Omental fat pad (tissue), 4 donors: ENCODE measurements at places on chromosomes 1 and 21. TPM values are rescaled to one million over a fixed set of nuclear protein-coding genes. Genes with fewer than 3 reads are reported as not detected.

DNA sequence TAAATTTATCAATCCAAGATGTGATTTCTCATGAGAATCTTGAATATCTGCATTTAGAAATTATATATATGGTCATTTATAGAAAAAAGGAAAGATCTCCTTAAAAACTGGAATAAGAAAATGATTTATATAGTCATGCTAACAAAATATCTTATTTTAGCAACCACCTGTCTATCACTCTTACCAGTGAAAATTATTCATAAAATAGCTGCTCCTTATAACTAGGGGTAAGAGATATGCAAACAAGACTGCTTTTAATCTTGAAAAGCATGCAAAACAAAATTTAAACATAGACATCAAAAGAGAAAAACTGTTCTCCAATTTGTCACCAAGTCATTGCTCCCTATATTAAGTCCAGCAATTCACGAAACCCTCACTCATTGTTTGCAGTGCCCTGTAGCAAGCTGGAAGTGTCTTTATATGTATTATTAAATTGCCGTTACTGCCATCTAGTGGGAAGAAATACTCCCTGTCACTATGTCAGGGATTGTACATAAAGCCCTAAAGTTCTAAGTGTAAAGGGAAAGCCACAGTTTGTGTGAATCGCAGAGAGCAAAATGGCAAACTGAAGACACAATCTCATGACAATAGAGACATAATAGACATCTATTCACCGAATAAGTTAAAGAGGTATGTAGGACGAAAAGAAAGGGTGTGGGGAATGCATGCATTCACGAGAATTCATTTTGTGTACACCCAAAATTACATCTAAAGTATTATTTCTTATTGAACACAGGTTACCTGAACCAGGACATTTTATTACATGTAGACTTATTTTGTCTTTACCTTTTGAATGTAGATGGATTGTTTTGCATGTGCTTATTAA is 600.5 kb downstream of the USP25 start:
- no peak for DNase-seq

DNA sequence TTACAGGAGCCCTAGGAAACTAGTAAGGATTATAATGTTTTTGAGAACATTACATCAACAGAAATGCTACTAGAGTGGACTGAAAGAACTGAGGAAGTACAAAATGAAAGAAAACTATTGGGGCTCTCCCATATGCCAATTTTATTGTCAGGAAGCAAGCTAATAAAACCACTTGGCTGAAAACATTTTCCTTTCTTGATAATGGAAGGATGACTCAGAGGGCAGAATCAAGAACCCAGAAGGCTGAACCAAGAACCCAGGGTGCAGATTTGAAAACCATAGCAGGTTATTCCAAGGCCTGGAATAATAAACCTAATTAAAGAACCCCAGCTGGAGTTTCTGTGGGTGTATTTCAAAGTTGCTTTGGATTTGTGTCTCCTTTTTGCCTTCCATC is 70.7 kb downstream of the RPE65 start:
- no peak for DNase-seq

DNA sequence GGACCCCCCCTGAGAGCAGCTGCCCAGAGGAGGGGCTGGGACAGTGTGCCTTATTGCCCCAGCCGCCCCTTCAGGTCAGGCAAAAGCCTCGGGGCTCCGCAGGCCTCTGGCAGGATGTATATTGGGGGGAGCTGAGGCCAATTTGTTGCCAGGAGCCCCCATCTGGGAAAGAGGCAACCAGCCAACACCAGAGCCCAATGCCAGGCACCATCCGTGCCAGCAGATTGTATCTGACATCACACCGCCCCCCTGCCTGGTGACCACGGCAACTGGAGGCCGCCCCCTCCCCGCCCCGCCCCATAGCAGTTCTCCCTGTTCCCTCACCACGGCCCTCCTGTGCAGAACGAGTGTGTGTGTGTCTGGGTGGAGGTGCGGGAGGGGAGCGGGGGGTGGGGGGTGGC is 3.6 kb upstream of the PLEKHG5 start:
- no peak for DNase-seq

KRTAP11-1 gene
- not detected for total RNA-seq

GFI1 gene
- total RNA-seq = 0.93 TPM

SIK1 gene
- total RNA-seq = 22.7 TPM

- DNase-seq = no peak
Observed at GRCh38 chr1:19006000-19006399, 49.5 kb upstream of the IFFO2 start.

SLC1A7 gene
- not detected for total RNA-seq

DMRTA2 gene
- not detected for total RNA-seq

PCP4 gene
- 5.1 TPM for total RNA-seq

GRCh38 chr1:245099401-245099800 is 55.4 kb upstream of the KIF26B start:
- DNase-seq = no peak

REN gene
- total RNA-seq = 2.8 TPM

GRCh38 chr1:41709331-41709730 is 209.4 kb downstream of the HIVEP3 start:
- no peak for DNase-seq

DNA sequence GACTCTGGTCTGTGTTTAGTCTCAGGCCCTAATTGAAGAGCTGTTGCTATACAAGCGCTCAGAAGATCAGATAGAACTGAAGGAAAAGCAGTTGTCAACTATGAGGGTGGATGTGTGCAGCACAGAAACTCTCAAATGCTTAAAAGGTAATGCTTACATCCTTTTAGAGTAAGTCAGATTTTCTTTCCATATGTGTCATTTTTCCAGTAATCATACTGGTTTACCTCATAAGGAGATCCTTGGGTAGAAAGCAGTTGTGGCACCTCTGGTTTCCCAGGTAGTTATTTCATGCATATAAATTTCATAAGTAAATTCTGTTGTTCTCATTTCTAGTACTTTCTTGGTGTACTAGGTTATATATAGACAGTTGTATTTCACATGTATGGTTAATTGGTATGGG is 43.0 kb upstream of the TARS2 start:
- no peak for DNase-seq

GRCh38 chr21:42258150-42258884 is 39.4 kb downstream of the ABCG1 start:
- peak; percentile 51 for DNase-seq

DNA sequence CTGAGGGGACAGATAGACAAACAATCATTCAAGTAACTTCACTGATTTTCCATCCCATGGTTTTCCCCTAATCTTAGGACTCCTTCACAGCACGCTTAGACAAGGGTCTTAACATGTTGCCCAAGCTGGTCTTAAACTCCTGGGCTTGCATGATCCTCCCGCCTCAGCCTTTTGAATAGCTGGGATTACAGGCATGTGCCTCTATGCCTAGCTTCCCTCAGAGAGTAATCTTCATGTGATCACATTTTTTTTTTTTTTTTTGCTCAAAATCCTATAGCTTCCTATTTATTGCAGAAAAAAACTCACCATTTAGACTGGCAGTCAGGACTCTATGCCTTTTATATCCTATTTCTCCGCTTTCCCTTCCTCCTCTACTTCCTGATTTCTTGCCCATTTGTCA is 90.4 kb upstream of the DPH5 start:
- no peak for DNase-seq

NHLH1 gene
- not detected for total RNA-seq

FOXD2 gene
- not detected for total RNA-seq

DNA sequence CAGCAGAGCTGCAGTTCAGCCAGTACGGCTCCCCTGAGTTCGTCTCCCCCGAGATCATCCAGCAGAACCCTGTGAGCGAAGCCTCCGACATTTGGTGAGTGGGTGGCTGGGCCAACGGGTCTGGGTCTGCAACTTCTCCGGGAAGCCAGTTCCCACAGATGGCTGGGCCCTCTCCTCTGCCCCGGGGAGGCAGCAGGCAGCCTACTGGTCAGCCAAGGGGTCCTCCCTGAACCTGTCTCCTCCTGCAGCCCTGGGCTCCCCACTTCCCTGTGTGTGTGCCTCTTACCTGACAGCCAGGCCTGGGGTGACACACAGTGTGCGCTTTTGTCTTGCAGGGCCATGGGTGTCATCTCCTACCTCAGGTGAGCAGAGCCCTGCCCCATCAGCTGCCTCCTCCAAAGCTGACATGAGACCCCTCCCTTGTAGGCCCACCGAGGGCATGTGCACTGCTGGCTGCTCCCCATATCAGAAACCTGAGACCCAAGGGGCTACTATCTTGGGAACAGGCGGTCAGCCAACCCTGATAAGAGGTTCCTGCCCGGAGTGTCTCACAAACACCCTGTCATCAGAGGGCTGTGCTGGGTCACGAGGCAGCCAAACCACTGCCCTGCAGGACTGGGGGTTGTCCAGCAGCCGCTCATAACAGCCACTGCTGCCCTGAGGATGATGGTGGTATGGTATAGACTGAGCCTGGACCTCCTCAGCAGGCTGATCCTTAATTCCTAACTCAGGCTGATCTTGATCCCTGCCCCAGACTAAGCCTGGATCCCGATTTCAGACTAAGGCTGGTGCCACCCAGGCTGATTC is 37.6 kb downstream of the TRIM11 start:
- no peak for DNase-seq

ACOT7 gene
- total RNA-seq = 7.4 TPM

GRCh38 chr1:201295861-201296260 is 12.6 kb downstream of the PKP1 start:
- no peak for DNase-seq

ALX3 gene
- total RNA-seq = not detected

DNA sequence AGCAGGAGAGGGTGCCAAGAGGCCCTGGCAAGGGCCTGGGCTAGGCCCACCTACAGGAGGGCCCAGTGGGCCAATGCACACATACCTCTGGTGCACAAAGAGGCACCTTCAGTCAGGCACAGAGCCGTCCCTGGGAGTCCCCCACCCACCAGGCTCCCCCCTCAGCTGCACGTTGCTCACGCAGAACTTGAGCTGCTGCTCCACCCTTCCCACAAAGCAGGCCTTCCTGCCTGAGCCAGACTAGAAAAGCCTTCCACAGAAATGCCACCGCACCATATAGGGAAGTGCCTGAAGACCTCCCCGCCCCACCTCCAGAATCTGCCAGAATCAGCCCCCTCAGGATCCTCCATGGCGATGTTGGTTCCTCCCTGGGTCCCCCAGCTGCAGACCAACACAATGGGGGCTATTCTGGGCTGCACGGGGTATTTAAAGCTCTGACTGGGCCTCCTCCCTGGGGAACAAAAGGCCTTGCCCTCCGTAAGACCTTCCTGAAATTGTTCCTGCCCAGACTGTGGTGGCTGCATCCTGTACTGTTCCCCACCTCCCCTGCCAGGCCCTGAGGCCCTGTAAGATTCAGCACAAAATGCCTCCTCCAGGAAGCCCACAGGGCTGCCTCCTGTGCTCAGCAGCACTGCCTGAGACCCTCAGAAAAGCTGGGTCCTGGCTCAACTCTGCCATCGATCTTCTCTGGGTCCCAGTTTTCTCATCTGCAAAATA is 27.2 kb downstream of the HSPG2 start:
- no peak for DNase-seq

DNA sequence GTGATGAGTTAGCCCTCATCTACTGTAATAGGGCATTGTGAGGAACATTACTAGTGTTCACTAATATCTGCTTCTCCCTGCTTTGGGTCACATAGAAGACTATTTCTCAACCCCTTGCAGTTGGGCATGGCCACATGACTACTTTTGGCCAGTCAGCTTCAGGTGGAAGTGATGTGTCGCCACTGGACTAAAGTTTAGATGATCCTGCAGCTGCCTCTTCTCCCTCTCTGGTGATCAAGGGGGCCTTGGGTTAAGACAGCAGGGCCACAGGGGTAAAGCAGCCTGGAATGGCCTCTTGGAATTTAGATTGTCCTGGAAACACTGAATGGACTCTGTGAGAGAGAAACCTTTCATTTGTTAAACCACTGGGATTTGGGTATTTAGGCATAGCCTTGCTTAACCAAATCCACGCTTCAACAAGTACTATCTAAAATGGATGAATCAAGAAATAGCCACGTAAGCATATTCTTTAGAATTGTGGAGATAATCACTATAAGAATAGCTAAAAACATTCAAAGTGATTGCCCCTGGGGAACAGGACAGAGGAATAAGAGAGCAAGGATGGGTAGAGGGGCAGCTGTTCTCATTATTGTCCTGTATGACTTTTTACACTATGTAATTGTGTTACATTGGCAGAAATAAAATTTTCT is 41.2 kb downstream of the OPRD1 start:
- DNase-seq = no peak

GRCh38 chr1:178023181-178023618 is 53.3 kb upstream of the SEC16B start:
- DNase-seq = no peak

DNA sequence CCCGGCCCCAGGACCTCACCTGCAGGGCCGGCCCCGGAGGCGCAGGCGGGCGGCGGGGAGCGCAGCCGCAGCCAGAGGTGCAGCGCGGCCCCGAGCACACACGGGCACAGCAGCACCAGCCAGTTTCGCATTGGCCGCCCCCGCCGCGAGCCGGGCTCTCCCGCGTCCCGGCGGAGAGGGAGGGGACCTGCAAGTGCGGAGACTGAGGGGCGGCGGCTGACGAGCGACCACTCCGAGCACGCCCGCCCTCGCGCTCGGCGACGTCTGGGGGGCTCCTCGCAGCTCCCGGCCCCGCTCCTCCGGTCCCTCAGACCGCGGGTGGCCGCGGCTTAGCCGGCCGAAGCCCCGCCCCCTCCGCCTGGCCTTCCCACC is at the start of gene B3GALNT2:
Gene B3GALNT2 (minus strand): TSS at position 331 of the 372 bp plus-strand sequence. CDS start 200 bp downstream, at position 131.
- DNase-seq = no peak

GRCh38 chr1:38953433-38953860 is 11.8 kb upstream of the RHBDL2 start:
- no peak for DNase-seq

MARK1 gene
- total RNA-seq = 7.7 TPM

GRCh38 chr1:162561616-162562469 is at the start of gene UAP1:
Gene UAP1, plus strand, starts transcription at chr1:162561722. Its CDS starts 4,347 bp downstream, at chr1:162566069.
- DNase-seq = no peak

DNA sequence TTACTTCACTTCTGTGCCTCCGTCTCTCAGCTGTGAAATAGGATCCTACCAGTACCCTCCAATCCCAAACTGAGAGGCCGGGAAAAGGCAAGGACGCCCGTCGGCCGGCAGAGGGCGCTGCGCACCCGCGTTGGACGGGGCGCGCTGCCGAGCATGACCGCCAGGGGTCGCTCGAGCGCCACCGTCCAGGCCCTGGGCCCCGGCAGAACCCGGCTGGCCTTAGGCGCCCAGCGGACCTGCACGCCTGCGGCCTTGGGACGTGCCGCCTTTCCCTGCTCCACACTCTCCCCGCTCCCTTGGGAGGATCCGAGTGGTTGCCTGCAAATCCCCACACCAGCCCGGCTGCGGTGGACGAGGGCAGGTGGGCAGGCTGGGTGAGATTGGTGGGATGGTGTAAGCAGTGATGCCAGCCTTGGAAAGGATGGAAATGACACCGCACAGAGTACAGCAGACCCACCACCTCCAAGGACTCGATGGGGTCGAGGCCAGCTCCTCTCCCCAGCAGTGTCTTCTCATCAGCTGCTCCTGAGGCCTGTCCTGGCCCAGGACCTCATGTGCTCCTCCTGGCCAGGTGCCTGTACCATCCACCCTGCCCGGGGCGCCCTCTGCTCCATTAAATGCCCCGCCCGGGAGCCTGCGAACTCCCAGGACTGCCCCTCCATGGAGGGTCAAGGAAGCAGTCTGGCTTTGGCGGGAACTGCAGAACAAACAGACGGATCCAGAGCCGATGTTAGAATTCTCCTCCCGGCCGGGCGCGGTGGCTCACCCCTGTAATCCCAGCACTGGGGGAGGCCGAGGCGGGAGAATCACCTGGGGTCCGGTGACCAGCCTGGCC is 47.4 kb upstream of the LBR start:
- no peak for DNase-seq
